Activated CD4-positive, alpha-beta T cell treated with anti-CD3 and anti-CD28 coated beads, Interleukin-2, amount 50 U/mL, for 4 hours (primary cell): ENCODE measurements at places on chromosomes 12 and 14.

- no peak for DNase-seq
Observed at GRCh38 chr12:33052141-33053051, 155.8 kb upstream of the PKP2 start.

- DNase-seq, result no peak
Observed at GRCh38 chr14:29262979-29263378, 496.4 kb downstream of the FOXG1 start.

GRCh38 chr12:64193931-64194330, 28.2 kb downstream of the KICS2 start:
- no peak for DNase-seq

DNA sequence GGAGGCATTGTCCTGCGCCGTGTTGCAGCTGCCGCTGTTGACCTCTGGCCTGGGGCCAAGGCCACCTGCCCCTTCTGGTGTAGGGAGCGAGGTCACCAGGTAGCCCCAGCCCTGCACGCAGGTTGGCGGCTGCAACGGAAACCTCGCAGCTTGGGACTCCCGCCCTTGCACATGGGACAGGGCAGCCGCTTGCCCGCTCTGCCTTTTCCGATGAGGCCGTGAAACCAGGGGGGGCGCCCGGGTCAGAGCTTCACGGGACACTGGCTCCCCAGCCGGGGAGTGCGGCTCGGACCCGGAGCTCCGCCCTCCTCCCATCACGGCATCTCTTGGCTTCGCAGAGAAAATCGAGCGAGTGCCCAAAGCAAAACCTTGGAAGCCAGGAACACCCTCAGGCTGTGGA, 25.4 kb downstream of the DNAH10 start:
- no peak for DNase-seq

GRCh38 chr12:101001669-101002068, 207.1 kb downstream of the ANO4 start:
- DNase-seq, result no peak

DNA sequence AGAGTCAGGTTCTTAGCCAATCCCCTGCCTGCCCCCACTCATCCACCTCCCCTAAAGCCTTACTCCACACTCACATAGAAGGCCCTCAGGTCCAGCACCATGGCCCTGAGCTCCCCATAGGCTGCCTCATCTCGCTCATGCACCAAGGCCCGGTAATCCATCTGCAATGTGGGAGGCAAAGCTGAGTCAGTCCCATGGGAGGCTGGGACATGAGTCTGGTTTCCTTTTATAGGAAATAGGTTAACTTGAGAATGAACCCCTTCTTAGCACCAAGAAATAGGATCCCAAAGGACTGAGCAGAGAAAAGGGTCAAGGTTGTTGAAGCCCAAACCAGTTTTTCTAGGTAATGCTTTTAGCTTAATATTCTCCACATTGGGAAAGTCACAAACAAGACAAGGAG, 2.1 kb upstream of the EMC9 start:
- no peak for DNase-seq
